ENCODE measurements at places on chromosomes 1 and 21. TPM values are rescaled to one million over a fixed set of nuclear protein-coding genes. Genes with fewer than 3 reads are reported as not detected.

- no peak for DNase-seq
These were observed 175.1 kb downstream of the CAMTA1 start for GRCh38 chr1:6960291-6960811.

GRCh38 chr1:115867216-115867615 is 26.3 kb upstream of the NHLH2 start:
- no peak for DNase-seq

GRCh38 chr1:202203238-202204039 is 9.8 kb downstream of the LGR6 start:
- no peak for DNase-seq

DNA sequence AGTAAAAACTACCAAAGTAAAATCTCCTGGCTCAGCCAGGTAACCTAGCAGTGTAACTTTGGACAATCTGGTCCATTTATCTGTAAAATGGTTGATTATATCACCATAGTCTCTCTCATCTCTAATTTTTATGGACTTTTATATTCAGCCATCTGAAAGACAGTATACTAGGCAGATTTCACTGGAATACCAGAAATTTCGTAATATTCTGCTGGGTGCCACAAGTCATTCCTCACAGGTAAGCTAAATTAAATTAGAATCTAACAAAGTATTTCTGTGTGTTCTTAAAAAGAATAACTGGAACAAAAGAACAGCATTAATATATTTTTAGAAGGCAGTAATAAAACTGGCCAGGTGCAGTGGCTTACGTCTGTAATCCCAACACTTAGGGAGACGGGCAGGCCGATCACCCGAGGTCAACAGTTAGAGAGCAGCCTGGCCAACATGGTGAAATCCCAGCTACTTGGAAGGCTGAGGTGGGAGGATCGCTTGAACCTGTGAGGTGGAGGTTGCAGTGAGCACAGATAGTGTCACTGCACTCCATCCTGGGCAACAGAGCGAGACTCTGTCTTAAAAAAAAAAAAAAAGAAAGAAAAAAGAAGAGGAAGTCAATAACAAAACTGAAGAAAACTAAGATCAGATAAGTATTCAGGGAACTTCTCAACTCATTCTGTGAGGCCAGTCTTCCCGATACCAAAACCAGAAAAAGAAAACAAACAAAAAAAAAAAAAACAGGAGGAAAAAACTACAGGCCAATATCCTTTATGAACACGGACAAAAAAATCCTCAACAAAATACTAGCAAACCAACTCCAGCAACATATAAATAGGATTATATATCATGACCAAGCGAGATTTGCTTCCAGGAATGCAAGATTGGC is 35.9 kb downstream of the PIK3R3 start:
- DNase-seq = no peak

- DNase-seq = no peak
These were observed 172.7 kb downstream of the PTPRU start for GRCh38 chr1:29408831-29409605.

DNA sequence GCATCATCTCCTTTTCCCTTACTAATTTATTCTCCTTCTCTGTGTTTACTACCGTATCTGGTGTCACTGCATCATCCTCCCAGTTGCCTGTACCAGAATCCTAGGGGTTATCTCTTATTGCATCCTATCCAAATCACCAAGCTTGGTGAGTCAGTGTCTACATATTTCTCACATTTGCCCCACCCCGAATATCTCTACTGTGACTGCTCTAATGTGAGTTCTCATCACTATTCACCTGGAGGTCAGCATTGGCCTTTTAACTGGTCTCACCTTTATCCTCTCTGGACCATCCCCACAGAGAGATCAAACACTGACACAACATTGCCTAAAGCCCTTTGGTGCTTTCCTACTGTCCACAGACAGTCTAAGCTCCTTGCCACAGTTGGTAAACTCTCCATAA is 45.7 kb upstream of the ZNF648 start:
- DNase-seq = no peak

GRCh38 chr1:244099258-244099930 is 48.3 kb downstream of the ZBTB18 start:
- DNase-seq = no peak

- DNase-seq = no peak
These were observed 102.4 kb downstream of the DMRTB1 start for GRCh38 chr1:53561503-53562105.

GRCh38 chr21:45074818-45075595 is 627 bp downstream of the ADARB1 start:
- peak; percentile 55 for DNase-seq

DNA sequence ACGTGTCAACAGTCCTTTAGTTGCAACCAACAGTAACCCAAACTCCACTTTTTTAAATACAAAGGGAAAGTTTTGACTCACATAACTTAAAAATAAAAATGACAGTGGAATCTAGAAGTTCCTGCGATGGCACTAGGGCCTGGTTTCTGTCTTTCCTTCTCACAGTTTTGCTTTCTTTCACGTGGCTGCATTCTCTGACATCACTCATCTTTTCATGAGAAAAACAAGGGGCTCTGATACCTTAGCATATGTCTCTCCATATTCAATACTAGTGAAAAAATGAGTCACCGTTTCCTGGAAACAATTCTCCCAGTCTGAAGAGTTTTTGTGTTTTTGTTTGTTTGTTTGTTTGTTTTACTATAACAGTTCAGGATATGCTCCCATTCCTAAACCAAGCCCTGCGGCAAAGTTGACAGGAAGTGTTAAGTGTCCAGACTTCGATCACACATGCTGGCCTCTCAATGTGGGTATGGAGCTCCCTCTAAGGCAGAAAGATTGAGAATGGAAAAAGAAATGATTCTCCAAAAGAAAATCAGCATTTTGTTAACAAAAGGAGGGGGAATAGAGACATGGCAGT is 483.3 kb downstream of the TTLL7 start:
- DNase-seq = no peak

The FMO2 gene
- 0.20 TPM for total RNA-seq

The ADGRL2 gene
- total RNA-seq = 16.3 TPM

The RSPO1 gene
- not detected for total RNA-seq

Measured in lung microvascular endothelial cell (primary cell).